Thoracic aorta (tissue), 2 donors: ENCODE measurements at places on chromosomes 7 and 10. TPM values are rescaled to one million over a fixed set of nuclear protein-coding genes. Genes with fewer than 3 reads are reported as not detected.

DNA sequence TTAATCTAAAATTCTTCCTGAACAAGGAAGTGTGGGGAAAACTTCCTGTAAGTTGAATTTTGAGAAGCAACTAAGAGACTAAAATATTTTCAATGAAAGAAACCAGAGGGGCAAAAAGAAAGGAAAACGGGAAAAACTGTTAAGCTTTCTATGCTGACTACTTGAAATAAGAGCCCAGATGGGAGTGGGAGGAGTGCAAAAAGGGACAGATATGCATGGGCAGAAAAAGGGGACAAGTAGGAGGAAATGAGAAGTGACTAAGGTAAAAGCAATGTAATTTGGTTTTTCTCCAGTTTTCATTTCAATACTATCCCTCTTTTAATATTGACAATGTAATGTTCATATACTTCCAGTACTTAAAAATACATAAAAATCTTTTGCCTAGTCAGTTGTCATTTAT is 11.1 kb downstream of the OGA start:
- H3K36me3 ChIP-seq = peaks cover 66% of the 10 kb centered on the region
- DNase-seq = no peak
- H3K4me1 ChIP-seq = peaks cover 22% of the 10 kb centered on the region
- no peak overlapping the region for H3K4me3 ChIP-seq
- no peaks in the 10 kb centered on the region for H3K27me3 ChIP-seq

GRCh38 chr10:3310016-3310784 is 137.6 kb upstream of the PITRM1 start:
- no peaks in the 10 kb centered on the region for H3K36me3 ChIP-seq
- no peak overlapping the region for H3K4me3 ChIP-seq
- no peak for DNase-seq
- no peaks in the 10 kb centered on the region for H3K27me3 ChIP-seq
- no peaks in the 10 kb centered on the region for H3K4me1 ChIP-seq

DNA sequence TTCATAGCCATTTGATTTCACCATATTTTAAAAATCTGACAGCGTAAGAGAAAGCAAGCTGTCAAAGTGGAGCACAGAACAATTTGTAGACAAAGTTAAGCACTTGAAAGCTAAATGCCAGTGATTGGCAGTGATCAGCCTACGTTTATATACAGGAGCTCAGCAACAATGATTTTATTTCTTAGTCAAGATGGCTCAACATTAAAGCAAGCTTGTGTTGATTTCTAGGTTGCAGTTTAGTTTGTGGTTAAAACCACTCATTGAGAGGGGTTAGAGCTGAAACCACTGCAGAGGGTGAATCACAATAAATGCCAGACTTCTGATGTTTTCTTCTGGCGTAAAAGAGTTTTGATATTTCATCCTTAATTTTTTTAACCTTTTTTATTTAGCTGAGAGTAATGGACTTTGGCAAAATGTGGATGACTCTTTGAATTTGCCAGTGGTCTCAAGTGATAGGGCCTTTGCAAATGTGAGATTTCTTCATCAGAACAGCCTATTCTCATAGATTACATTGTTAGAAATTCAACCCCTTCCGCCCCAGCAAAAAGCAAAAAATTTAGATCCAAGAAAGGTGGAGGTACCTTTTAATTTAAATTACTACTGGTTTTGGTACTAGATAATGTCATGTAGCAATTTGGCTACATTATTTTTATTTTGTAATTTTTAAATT is 73.8 kb downstream of the SHOC2 start:
- DNase-seq = no peak
- no peak overlapping the region for H3K27ac ChIP-seq
- no peaks in the 10 kb centered on the region for H3K36me3 ChIP-seq
- no peaks in the 10 kb centered on the region for H3K27me3 ChIP-seq
- no peak overlapping the region for H3K4me3 ChIP-seq

DNA sequence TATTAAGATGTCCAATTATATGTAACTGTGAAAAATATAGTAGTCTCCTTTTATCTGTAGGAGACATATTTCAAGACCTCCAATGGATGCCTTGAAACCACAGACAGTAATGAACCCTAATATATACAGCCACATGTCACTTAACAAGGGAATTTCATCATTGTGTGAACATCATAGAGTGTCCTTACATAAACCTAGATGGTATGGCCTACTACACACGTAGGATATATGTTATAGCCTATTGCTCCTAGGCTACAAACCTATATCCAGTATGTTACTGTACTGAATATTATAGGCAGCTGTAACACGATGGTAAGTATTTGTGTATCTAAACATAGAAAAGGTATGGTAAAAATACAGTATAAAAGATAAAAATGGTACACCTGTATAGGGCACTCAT is 32.4 kb downstream of the MTPN start:
- no peak overlapping the region for H3K27ac ChIP-seq
- H3K4me1 ChIP-seq = peaks cover 5% of the 10 kb centered on the region
- H3K36me3 ChIP-seq = no peaks in the 10 kb centered on the region

The NYAP1 gene
- 0.95 TPM for total RNA-seq

The LIPM gene
- not detected for total RNA-seq
